Tibial nerve (tissue), 4 donors: ENCODE measurements at places on chromosomes 12 and 14. TPM values are rescaled to one million over a fixed set of nuclear protein-coding genes. Genes with fewer than 3 reads are reported as not detected.
A peak's percentile ranks its signal among the peaks of the same experiment; 100 is the strongest.

DNA sequence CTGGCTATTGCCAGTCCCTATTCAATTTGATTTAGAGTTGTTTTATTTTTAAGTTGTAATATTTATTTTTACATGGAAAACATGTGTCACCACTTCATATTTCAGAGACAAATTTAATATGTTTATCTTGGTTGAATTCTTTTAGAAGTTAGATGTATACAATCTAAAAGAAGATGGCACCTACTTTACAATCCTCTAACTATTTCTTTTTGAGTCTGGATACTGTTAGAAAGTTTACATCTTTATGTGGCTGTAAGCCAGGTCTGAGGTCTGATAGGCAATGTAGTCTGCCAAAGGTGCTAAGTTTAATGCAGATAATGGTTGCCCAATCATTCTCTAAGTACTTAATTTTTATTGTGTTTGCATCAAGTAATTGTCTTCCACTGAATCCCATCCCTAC, 7.2 kb upstream of the LMO3 start:
- no peaks in the 10 kb centered on the region for H3K4me1 ChIP-seq
- no peak overlapping the region for H3K4me3 ChIP-seq
- no peak for DNase-seq
- H3K27ac ChIP-seq, result no peak overlapping the region
- H3K27me3 ChIP-seq, result peaks cover 9% of the 10 kb centered on the region
- H3K36me3 ChIP-seq, result no peaks in the 10 kb centered on the region

- H3K27me3 ChIP-seq, result no peaks in the 10 kb centered on the region
- no peak for DNase-seq
- H3K4me3 ChIP-seq, result no peak overlapping the region
- no peaks in the 10 kb centered on the region for H3K36me3 ChIP-seq
- H3K4me1 ChIP-seq, result peaks cover 44% of the 10 kb centered on the region
- H3K27ac ChIP-seq, result peak overlapping the region; percentile 21
These were observed 2.8 kb downstream of the RAN start for GRCh38 chr12:130874696-130875095.

GRCh38 chr12:12046401-12046800, 24.3 kb upstream of the BCL2L14 start:
- no peaks in the 10 kb centered on the region for H3K27me3 ChIP-seq
- no peak overlapping the region for H3K4me3 ChIP-seq
- H3K36me3 ChIP-seq, result no peaks in the 10 kb centered on the region
- no peak for DNase-seq
- H3K4me1 ChIP-seq, result no peaks in the 10 kb centered on the region

GRCh38 chr12:83198291-83199015, 511.7 kb downstream of the TMTC2 start:
- H3K4me3 ChIP-seq, result no peak overlapping the region
- no peaks in the 10 kb centered on the region for H3K36me3 ChIP-seq

DNA sequence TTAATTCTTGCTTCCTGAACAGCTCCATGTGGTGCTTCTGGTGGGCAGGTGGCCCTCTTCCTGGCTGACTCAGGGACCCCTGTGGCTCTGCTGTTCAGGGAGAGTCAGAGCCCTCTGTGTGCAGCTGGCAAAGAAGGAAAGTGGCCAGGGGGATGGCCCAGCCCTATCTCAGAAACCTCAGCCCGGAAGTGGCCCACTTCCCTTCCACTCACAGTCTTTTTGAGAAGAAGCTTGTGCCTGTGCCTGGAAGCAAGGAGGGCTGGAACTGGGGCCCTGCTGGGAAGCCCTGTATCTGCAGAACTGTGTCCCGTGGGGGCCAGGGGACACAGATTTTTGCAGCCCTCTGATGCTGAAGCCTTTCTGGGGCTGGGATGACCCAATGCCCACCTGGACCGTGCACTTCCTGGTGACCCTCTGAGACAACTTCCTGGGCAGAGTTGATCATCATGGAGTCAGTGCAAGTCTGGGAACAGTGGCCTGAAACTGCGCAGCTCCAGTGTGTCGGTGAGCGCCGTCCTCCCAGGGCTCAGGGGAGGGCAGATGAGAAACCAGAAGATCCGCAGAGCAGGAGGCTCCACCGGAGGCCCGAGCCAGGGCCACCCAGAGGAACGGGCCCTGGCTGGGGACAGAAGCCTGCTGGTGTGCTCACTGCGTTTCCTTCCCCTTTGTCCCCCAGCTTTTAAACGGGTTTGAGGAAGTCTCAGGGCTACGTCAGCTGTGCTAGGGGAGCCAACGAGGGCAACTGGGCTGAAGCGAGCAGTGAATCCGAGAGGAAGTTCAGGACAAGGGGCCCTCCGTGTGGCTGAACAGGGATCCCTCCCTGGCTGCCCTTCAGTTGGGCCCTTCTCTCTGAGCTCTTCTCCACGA, 217.4 kb upstream of the RTL1 start:
- no peaks in the 10 kb centered on the region for H3K27me3 ChIP-seq
- DNase-seq, result peak; percentile 25
- H3K36me3 ChIP-seq, result no peaks in the 10 kb centered on the region
- H3K4me1 ChIP-seq, result peaks cover 4% of the 10 kb centered on the region
- H3K4me3 ChIP-seq, result peak overlapping the region; percentile 32
- peak overlapping the region; percentile 77 for H3K27ac ChIP-seq

- DNase-seq, result no peak
- no peaks in the 10 kb centered on the region for H3K36me3 ChIP-seq
These were observed 16.6 kb downstream of the HIP1R start for GRCh38 chr12:122851820-122852219.

DNA sequence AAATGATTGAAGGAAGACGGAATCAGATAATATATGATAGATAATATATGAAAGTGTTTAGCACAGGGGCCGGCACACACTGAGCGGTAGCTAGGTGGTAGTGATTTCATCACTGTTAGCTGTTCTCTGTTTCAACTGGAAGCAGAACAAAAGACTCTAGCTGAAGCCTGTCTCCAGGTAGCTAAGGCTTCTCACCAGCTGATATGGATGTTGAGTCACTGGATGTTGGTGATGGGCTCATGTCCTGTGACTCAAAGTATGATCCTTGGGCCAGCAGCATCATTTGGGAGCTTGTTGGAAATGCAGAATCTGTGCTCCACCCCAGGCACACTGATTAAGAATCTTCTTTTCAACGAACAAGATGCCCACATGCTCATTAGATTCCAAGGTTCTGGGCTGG, 21.7 kb upstream of the KCNA5 start:
- no peaks in the 10 kb centered on the region for H3K27me3 ChIP-seq
- DNase-seq, result no peak

Gene TPH2
- total RNA-seq, result not detected

Gene HOXC4
- 2.7 TPM for total RNA-seq

- DNase-seq, result no peak
- H3K4me1 ChIP-seq, result peaks cover 50% of the 10 kb centered on the region
- no peak overlapping the region for H3K27ac ChIP-seq
These were observed 2.4 kb upstream of the ADCY4 start for GRCh38 chr14:24337144-24337823.

DNA sequence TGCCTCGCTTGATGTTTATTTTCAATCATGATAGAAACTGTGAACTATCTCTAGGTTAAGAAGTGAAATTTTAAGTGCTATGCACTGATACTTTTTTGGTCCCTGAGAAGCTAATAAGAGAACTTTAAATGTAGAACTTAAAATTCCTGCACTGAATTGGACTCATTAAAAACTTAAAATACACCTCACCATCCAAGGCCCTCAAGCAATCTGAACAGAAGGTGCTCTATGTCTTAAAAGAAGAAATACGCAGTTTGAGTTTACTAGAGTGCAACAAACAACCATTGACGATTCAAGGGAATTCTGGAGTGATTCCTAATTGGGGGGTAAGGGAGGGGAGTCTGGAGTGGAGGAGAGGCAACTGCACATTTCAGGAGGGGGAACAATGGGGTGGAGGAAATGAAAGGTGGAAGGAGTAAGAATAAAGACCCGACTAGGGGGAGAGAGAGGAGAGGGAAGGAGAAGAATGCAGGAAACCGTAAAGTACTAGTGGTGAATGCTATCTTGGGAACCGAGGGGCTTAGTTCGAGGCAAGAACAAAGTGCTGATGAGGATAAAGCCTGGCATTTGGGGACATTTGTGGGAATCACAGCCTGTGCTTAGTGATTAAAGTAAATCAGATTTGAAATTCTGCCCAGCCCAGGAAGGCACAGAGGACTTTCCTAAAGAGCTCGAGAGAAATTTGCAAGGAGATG, 389.7 kb downstream of the AACS start:
- H3K4me3 ChIP-seq, result no peak overlapping the region
- DNase-seq, result no peak
- H3K4me1 ChIP-seq, result no peaks in the 10 kb centered on the region
- H3K36me3 ChIP-seq, result no peaks in the 10 kb centered on the region

- no peaks in the 10 kb centered on the region for H3K27me3 ChIP-seq
- peaks cover 90% of the 10 kb centered on the region for H3K36me3 ChIP-seq
- no peak for DNase-seq
These were observed 23.1 kb downstream of the METAP2 start for GRCh38 chr12:95497031-95497430.

GRCh38 chr14:35405304-35405996, 901 bp upstream of the NFKBIA start:
- peak overlapping the region; percentile 89 for H3K4me3 ChIP-seq
- DNase-seq, result no peak
- H3K27ac ChIP-seq, result peak overlapping the region; percentile 98
- peaks cover 32% of the 10 kb centered on the region for H3K36me3 ChIP-seq

Gene BATF
- total RNA-seq, result 11.1 TPM

DNA sequence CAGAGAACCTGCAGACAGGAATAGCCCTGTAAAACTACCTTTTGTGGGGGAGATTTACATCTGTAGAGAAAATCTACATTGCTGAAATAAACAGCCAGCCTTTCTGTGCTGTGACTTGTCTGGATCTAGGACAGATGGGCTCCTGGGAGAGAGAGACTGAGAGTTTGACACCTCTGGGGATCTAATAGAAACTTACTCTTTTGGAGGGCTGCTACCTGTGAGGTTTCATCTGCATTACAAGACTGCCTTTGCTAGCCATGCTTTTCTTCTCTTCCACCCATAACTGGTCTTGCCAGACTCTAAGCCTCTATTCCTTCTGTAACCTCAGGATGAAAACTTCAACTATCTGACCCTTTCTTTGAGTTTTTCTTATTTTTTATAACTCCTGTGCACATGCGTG, 452.6 kb downstream of the ZFP36L1 start:
- DNase-seq, result no peak
- H3K4me1 ChIP-seq, result no peaks in the 10 kb centered on the region
- no peak overlapping the region for H3K27ac ChIP-seq
- no peaks in the 10 kb centered on the region for H3K36me3 ChIP-seq
- no peak overlapping the region for H3K4me3 ChIP-seq
- H3K27me3 ChIP-seq, result no peaks in the 10 kb centered on the region

Gene DACT1
- total RNA-seq, result 87.2 TPM
